ENCODE measurements at places on chromosomes 12 and 14. TPM values are rescaled to one million over a fixed set of nuclear protein-coding genes. Genes with fewer than 3 reads are reported as not detected.

GRCh38 chr14:31858868-31859267 is 218.2 kb upstream of the ARHGAP5 start:
- no peak for DNase-seq

GRCh38 chr14:105897725-105898113 is 371.3 kb downstream of the TMEM121 start:
- no peak for DNase-seq

DNA sequence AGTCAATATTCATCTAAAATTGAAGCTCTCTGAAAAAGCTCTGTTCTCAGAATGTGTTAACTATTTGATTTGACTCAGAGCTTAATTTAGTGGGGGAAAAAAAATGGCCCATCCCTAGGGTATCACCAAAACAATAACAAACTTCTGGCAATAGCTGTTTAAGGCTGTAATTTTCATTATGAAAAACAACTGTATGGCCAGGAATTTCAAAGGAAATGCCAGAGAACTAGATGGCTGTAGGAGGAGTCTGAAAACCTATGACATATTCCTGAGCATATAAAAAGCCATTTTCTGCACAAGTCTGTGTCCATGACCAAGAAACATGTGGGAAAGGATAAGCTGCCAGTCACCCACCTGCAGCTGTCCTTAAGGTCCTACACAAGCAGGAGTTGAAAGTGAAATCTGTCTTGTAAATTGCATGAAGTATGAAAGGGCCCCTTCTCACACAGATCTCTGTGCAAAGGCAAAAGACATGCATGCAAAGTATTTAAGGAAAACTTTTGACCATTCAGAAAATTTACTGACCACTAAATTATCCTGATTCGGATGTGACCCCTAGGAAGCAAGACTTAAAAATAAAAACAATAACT is 299.1 kb downstream of the BTG1 start:
- no peak for DNase-seq

DNA sequence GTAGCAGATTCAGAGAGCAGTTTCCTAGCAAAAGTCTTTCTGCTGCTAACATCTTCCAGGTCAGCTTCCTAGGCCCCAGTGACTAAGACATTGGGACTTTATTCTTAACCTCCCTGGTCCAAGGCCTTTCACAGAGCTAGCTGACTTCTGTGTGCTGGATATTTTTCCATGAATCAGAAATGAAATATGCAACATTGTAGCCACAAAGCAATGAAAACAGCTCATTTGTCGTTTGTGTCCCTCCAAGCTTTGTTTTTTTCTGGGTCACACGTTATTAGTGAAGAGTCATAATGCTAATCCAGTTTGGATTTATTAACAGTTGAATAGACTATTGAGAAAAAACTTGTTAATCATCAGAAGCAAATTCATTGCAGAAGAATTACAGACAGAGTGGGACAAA is 82.4 kb downstream of the ARF6 start:
- DNase-seq: no peak

DNA sequence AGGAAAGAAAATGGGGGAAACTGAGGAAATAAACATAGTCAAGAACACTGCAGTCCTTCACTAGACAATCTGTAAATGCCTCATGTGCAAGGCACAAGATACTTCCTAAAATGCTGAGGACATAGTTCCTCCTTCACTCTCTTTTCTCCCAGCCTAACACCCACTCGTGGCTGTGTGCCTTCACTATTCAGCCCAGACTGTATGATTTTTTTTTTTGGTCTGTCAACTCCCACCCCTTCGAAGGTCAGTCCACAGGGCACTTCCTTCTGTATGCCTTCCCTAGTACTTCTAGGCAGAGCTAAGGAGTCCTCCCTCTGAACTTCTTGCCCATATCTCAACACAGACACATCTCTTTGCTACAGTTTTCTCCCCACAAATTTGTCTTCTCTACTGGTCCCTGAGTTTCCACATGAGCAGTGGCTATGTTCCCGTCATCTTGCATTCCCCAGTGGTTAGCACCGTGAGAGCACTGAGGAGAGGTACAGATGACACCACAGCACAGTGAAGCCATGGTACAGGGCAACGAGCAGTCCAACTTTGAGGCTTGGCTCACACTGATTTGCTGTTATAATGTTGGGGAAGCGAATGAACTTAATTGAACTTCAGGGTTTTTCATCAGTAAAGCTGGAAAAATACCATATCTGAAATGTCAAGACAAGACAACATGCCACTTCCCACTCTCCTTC is 24.1 kb upstream of the SYCP3 start:
- no peak for DNase-seq

DNA sequence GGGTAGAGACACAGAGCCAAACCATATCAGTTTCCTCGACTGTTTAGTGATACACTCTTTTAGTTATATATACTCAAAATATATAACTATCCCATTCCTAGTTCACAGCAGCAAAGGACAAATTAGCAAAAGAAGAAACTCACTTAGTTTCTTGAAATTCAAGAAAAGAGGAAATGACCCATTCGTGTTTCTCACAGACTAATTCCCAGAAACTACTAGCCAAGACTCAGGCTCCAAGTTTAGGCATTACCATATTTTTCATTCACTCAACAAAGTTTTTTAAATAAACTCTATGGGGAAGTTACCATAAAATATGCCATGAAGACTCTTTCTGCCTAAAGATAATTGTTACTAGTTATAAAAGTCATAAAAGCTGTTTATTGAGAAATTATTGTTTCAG is 152.3 kb upstream of the DAAM1 start:
- DNase-seq: no peak

DNA sequence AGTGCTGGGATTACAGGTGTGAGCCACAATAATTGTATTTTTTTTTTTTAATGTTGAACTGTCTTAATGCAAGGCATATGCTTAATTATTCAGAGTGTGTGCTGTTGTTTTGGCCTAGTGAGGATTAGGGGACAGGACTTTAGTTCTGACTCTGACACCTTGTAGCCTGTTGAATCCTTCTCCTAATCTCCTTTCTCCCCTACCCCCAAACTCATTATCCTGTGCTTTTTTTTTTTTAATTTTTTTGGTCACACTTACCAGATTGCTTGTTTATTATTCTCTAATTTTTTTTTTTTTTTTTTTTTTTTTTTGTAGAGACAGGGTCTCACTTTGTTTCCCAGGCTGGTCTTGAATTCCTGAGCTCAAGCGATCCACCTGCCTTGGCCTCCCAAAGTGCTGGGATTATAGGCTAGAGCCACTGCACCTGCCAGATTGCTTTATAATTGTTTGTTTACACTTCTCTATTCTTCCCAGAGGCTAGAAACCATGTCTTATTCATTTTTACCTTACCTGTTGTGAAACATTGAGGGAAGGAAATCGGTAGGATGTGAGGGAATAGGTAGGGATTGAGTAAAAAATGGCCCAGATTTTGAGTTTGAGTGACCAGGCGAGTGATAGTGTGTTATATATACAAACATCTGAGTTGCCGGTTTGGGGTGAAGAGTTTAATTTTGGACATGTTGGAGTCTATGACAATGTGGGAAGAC is 32.2 kb downstream of the DIP2B start:
- DNase-seq: no peak

DNA sequence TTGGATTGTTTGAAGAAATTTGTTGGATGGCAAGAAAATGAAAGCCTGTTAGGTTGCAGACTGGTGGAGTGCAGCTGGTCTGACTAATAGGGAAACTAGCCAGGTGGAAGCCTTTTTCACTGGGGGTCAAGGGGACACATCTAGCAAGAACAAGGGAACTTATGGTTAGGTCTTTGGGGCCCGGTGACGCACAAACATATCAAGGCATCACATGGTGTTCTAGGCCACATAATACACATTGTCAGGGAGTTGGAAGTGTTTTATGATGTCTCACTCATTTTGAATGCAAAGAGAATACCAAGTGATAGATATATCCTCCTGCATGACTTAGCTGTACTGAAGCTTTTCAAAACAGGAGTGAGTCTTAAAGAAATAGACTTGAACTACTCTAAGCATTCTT is 351.2 kb downstream of the KCNH5 start:
- no peak for DNase-seq

- no peak for DNase-seq
Observed at GRCh38 chr12:58655375-58655774, 264.9 kb downstream of the LRIG3 start.

The BMP4 gene
- not detected for total RNA-seq

The SMIM41 gene
- not detected for total RNA-seq

The KRT72 gene
- total RNA-seq: 1.4 TPM

The NANOG gene
- not detected for total RNA-seq

The PFDN5 gene
- total RNA-seq: 334 TPM

The BEGAIN gene
- 1.3 TPM for total RNA-seq

The LRP1-AS gene
- not detected for total RNA-seq

The ASPG gene
- total RNA-seq: not detected

The TROAP gene
- total RNA-seq: 134 TPM

The MTHFD1 gene
- 218 TPM for total RNA-seq
